Activated T-cell treated with anti-CD3 and anti-CD28 coated beads for 4 hours (primary cell): ENCODE measurements at places on chromosomes 16 and 17.

- DNase-seq: peak; percentile 80
Measured at GRCh38 chr17:35747540-35748017, 5.5 kb downstream of the GAS2L2 start.

GRCh38 chr17:36992701-36993100, 43.9 kb downstream of the AATF start:
- no peak for DNase-seq

GRCh38 chr17:67217446-67217845, 27.6 kb downstream of the HELZ start:
- DNase-seq: no peak

DNA sequence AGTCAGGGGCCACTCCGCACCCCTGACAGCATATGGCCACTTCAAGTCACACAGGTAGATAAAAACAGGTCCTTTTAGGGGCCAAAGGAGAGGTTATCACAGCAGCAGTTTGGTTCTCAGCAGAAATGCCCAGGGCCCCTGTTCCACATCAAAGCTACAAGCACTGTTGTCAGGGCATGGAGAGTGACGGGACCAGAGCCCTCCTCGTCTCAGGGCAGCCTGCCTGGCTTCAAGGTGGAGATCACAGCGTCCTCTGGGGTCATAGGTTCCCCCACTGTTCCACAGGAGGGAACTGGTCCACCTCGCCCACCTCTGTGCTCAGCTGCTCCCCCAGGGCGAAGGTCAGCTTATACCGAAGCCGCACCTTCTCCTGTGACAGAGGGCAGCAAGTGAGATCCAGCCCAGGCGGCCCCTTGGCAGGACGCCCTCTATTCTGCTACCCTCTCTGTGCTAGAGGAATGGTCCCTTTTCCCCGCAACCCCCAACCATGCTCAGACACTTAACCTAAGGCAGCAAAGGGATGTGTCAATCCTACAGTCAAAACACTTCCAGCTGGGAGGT, 23.3 kb downstream of the GGA3 start:
- DNase-seq: no peak

- DNase-seq: no peak
Measured at GRCh38 chr17:11264183-11264871, 23.3 kb downstream of the SHISA6 start.

GRCh38 chr16:28537964-28538732, 626 bp downstream of the NUPR1 start:
- no peak for DNase-seq

- no peak for DNase-seq
Measured at GRCh38 chr17:65529761-65530522, 31.5 kb downstream of the AXIN2 start.
